Upper lobe of left lung (tissue), 6 donors: ENCODE measurements at places on chromosomes 5 and 9. TPM values are rescaled to one million over a fixed set of nuclear protein-coding genes. Genes with fewer than 3 reads are reported as not detected.

DNA sequence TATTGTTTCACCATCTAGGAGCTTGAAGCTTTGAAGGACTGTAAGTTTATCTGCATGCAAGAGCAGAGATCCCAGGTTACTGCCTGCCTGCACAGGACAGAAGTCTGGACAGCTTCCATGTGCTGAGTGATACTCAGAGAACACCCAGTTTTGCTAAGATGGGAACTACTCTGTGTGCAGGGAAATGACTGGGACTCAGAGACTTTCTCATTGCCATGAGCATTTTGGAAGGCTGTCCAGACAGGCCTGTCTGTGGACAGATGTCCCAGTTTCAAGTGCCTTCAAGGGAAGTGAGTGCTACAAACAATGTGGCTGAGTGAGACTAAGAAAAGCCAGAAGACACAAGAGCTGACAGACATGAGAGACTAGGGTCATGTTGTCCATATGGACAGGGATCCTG is 19.2 kb upstream of the ZNF131 start:
- H3K4me1 ChIP-seq: peaks cover 8% of the 10 kb centered on the region
- H3K36me3 ChIP-seq: no peaks in the 10 kb centered on the region
- no peak for DNase-seq

Gene NOXA1
- total RNA-seq: 8.0 TPM

Gene SLC25A51
- 29.2 TPM for total RNA-seq

Gene NMUR2
- total RNA-seq: 0.37 TPM

Gene GPX8
- total RNA-seq: 15.5 TPM

DNA sequence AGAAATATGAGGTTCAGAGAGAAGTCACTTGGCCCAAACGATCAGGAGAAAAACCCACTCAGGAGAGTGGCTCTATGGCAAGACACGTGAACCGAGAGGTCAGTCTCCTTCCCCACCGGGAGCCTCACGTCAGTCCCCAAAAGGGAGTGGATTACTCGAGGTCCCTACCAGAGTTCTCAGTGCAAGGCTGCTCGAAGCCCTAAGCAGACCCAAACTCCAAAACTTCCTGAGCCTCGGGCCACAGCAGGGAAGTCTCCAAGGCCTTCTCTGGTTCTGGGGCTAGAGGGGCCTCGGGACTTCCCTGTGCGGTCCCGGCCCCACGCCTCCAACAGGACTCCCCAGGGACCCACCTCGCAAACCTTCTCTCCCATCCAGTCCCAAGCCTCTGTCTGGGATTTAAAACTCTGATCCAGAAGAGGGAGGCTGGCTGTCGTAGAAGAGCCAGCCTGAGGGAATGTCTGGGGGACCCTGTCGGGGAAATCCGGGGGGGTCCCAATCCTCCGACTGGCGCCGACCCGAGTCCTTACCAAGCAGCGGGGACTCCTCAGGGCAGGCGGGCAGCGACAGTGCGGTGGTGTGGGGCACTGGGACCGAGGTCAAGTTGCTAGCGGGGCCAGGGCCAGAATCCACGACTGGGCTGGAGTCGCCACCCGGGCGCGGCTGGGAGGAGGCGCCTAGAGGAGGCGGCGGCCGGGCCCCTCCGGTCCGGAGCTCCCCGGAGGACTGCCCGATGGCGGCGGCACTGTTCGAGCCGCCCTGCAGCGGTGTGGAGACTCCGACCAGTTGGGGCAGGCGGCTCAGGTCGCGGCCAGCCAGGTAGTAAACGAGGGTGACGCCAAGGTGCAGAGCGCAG is 679 bp downstream of the B4GALT1 start:
- H3K4me3 ChIP-seq: peak overlapping the region; percentile 78
- peak; percentile 41 for DNase-seq
- H3K27me3 ChIP-seq: no peaks in the 10 kb centered on the region
- H3K4me1 ChIP-seq: peaks cover 48% of the 10 kb centered on the region
- no peaks in the 10 kb centered on the region for H3K36me3 ChIP-seq

Gene ARHGEF28
- total RNA-seq: 23.9 TPM

Gene BNC2
- 6.8 TPM for total RNA-seq

GRCh38 chr5:84650429-84650828 is 265.7 kb upstream of the EDIL3 start:
- no peak for DNase-seq
- no peak overlapping the region for H3K4me3 ChIP-seq
- H3K27me3 ChIP-seq: no peaks in the 10 kb centered on the region
- no peaks in the 10 kb centered on the region for H3K36me3 ChIP-seq

DNA sequence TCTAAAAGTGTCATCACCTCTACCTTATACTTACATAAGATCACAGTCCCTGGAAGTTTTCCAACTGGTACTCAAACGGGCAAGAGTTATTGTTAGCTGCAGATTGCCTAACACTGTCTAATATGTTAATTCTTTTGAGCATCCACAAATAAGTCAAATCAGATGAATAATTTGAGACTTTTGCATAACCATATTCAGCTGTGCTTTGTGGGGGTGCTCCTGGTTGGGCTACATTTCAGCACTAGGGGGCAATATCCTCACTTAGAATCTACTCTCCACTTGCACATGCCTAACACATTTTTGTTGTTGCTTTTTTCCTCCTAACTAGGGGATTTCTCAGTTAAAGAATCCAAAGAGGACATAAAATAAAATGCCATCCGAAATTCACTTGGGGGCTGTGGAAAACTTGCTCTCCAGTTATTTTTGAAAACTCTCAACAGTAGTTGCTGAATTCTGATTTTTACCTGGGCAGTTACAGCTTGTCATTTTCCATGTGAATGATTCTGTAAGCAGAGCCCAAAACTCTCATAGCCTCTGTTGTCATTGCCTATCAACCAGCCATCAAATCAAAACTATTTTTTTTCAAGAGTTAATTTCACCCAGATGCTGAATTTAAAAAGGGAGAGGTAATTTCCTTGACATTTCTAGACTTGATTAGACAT is 71.5 kb downstream of the TRIM36 start:
- H3K27me3 ChIP-seq: no peaks in the 10 kb centered on the region
- H3K36me3 ChIP-seq: no peaks in the 10 kb centered on the region
- DNase-seq: no peak

Gene SPOCK1
- total RNA-seq: not detected

DNA sequence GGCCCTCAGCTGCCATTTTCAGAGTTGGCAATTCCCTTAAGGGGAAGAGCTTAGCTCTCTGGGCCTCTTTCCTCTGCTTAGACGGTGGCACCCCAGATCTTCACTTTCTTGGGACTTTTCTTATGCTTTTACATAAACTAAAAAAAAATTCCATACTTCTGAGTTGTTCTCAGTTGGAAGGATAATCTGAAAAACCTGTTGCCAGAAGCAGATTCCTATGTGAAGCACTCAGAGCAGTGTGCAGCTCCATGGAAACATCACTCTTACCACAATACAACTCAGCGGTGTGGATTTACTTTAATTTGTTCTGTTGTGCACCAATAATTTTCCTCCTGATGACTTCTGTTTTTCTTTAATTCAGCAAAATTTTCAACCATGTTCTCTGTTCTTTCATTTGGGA is 44.1 kb upstream of the MROH2B start:
- no peaks in the 10 kb centered on the region for H3K4me1 ChIP-seq
- no peak overlapping the region for H3K4me3 ChIP-seq
- DNase-seq: no peak
- H3K36me3 ChIP-seq: no peaks in the 10 kb centered on the region
- H3K27me3 ChIP-seq: no peaks in the 10 kb centered on the region
